ENCODE measurements at places on chromosomes 1 and 21. TPM values are rescaled to one million over a fixed set of nuclear protein-coding genes. Genes with fewer than 3 reads are reported as not detected.

- peaks cover 20% of the 10 kb centered on the region for H3K27me3 ChIP-seq
- no peak overlapping the region for H3K4me3 ChIP-seq
- no peaks in the 10 kb centered on the region for H3K4me1 ChIP-seq
- no peak overlapping the region for H3K27ac ChIP-seq
- no peaks in the 10 kb centered on the region for H3K36me3 ChIP-seq
Observed at GRCh38 chr1:166031932-166032571, 134.7 kb downstream of the FAM78B start.

GRCh38 chr21:26112127-26112742 lies 58.3 kb downstream of the APP start:
- peaks cover 3% of the 10 kb centered on the region for H3K4me1 ChIP-seq
- no peak for DNase-seq
- H3K27me3 ChIP-seq: no peaks in the 10 kb centered on the region
- H3K4me3 ChIP-seq: no peak overlapping the region

Gene RGS13
- polyA plus RNA-seq: 0.07 TPM

DNA sequence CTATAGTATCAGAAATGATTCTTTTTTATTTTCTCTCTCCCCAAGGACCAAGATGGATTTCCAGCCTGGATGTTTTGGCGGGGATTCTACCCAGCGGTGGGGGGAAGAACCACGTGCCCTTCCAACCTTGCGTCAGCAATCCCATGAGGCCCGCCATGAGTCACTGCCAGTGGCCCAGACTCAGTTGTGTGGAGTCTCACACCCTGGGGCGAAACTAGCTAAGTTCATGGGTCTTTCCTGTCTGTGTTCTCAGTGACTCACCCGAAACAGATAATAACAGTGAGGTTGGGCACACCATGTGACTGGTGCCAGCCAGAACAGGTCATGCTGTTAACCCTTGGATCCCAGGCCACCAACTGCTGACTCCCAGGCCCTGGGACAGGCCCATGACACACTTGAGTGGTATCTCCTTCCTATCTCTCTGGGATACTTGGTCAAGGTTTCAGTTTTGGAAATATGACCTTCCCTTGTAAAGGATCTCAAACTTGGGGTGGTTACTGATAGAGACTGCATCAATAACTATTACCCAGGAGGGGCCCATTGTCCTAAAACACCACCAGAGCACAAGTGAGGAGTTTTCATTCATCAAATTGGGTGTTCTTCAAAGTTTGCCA lies 98.0 kb upstream of the DUSP10 start:
- no peaks in the 10 kb centered on the region for H3K27me3 ChIP-seq
- no peaks in the 10 kb centered on the region for H3K36me3 ChIP-seq
- H3K27ac ChIP-seq: peak overlapping the region; percentile 69

DNA sequence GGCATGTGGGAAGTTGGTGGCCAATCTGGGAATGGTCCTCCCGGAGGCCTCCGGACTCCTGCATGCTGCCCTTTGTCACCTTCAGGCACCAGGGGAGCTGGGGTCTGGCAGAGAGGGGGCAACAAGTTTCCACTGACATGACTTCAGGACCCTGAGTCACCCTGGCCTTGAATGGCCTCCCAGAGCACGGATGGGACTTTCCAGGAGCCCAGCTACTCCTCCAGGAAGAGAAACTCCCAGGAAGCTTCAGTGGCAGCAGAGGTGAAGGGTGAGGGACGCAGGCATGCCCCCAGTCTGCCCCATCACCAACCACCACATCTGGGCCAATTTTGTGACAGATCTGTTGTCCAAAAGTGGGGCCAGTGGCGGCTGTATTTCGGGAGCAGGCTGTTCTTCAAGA lies 55.9 kb upstream of the WASF2 start:
- no peak overlapping the region for H3K4me3 ChIP-seq
- H3K27ac ChIP-seq: no peak overlapping the region
- DNase-seq: no peak
- H3K4me1 ChIP-seq: no peaks in the 10 kb centered on the region

Gene ATP1A2
- polyA plus RNA-seq: not detected

Gene TUT4
- 35.7 TPM for polyA plus RNA-seq

DNA sequence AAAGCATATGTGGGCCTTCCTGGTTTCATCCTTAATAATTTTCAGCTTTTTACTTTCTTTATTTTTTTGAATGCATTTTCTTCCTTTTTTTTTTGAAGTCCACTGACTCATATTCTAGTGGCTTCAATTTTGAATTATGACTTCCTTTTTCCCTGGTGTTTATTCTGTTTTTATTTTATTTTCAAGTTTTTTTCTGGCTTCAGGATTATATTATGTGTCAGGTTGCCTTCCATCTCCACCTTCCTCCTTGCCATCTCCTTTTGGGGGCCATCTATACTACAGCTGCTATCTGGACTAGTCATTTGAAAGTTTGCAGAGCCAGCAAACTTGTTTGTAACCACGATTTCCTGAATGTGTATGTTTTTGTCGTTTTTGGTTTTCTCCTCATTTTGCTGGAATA lies 117.6 kb downstream of the LEPR start:
- no peaks in the 10 kb centered on the region for H3K4me1 ChIP-seq
- H3K27me3 ChIP-seq: no peaks in the 10 kb centered on the region
- no peak overlapping the region for H3K4me3 ChIP-seq

DNA sequence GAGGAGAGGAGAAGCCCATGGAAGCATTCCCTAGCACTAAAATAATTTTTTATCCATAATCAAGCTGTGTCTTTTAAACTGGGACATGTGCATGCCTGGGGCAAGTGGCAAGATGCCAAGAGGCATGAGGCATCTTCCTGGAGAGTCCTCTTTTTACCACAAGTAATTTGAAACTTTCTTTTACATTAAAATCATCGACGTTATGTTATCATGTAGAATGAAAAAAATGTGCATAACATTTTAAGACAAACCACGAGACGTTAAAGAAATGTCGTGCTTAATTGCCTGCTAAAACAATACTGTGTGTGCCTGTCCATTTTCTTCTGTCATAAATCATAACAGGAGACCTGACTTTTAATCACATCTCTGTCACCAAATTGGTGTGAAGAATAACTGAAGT lies 1.5 kb downstream of the STYXL2 start:
- no peak for DNase-seq
- H3K27ac ChIP-seq: no peak overlapping the region
- H3K4me1 ChIP-seq: peaks cover 12% of the 10 kb centered on the region
- peaks cover 11% of the 10 kb centered on the region for H3K27me3 ChIP-seq
- peaks cover 7% of the 10 kb centered on the region for H3K36me3 ChIP-seq
- H3K4me3 ChIP-seq: no peak overlapping the region

DNA sequence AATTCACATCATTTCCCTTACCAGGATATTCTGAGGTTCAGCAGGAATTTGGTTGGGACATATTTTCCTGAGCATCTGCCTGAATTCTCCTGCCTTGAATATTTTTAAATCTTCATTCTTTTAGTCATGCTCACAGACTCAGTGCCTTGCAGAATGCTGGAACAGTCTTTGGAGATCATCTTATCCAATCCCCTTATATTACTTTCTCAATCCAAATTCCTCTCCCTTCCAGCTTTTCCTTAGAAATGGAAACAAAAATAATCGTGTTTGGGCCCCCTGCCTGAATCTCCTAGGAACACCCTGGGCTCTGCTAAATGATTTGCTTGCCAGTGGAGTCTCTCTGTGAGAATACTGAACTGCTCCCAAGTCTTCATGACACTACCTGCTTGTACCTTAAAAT lies 38.4 kb downstream of the LHX8 start:
- H3K4me1 ChIP-seq: no peaks in the 10 kb centered on the region
- H3K27ac ChIP-seq: no peak overlapping the region
- H3K4me3 ChIP-seq: no peak overlapping the region
- no peaks in the 10 kb centered on the region for H3K27me3 ChIP-seq

DNA sequence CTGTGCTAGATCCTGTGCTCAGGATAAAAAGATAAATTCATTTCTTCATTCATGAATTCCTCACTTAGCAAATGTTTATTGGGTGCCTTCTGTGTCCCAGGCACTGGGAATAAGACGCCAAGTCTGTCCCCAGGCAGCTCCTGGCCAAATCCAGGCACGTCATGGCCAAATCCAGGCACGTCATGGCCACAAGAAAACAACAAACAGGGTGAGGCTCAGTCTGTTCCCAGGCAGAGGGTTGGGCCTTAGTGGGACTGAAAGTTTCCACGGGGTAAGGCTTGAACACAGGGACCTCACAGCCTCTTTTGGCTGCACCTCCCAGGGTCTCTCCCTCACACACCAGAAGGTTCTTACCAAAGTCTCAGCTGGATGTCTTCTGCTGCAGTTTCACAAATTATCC lies 95.7 kb downstream of the PAX7 start:
- H3K4me1 ChIP-seq: no peaks in the 10 kb centered on the region
- H3K36me3 ChIP-seq: no peaks in the 10 kb centered on the region
- H3K4me3 ChIP-seq: no peak overlapping the region
- no peak overlapping the region for H3K27ac ChIP-seq

DNA sequence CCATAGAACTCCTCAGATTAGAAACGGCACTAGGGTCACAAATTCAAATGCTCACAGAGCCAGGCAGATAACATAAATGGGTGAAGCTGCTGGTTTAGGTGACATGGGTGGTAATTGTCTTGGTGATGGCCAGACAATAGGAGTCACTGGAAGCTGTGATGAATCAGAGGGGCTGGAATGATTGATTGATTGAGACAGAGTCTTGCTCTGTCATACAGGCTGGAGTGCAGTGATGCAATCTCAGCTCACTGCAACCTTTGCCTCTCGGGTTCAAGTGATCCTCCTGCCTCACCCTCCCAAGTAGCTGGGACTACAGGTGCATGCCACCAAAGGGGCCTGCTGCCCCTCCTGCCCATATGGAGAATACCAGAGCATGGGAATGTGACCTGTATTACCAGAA lies 63.0 kb downstream of the HIVEP3 start:
- H3K36me3 ChIP-seq: peaks cover 10% of the 10 kb centered on the region
- H3K27ac ChIP-seq: no peak overlapping the region
- H3K4me3 ChIP-seq: no peak overlapping the region
- no peaks in the 10 kb centered on the region for H3K27me3 ChIP-seq
- H3K4me1 ChIP-seq: peaks cover 19% of the 10 kb centered on the region
- no peak for DNase-seq

GRCh38 chr1:158285756-158286241 lies 3.9 kb upstream of the CD1C start:
- peaks cover 13% of the 10 kb centered on the region for H3K36me3 ChIP-seq
- H3K4me1 ChIP-seq: peaks cover 64% of the 10 kb centered on the region
- no peaks in the 10 kb centered on the region for H3K27me3 ChIP-seq
- H3K27ac ChIP-seq: peak overlapping the region; percentile 97
- DNase-seq: peak; percentile 88

DNA sequence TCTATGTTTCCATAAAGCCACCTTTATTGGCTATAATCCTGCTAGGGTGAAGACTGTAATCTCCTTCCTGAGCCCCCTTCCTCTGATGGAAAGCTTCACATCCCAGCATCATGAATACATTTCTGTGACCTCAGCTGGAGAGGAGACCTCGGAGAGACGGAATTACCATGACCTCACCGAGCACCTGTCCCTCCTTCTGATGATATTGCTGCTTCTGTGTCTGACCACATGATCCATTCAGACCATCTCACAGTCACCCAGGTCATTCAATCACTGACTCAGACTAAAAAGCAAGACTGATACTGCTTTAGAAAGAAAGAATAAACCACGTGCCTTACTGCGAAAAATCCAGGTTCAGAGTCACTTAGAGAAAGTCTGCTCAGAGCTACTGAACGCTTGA lies 8.8 kb downstream of the KCND3 start:
- H3K4me1 ChIP-seq: no peaks in the 10 kb centered on the region
- peaks cover 65% of the 10 kb centered on the region for H3K27me3 ChIP-seq
- H3K4me3 ChIP-seq: no peak overlapping the region
- no peak overlapping the region for H3K27ac ChIP-seq
- no peaks in the 10 kb centered on the region for H3K36me3 ChIP-seq

- no peaks in the 10 kb centered on the region for H3K27me3 ChIP-seq
- no peak overlapping the region for H3K4me3 ChIP-seq
- peaks cover 9% of the 10 kb centered on the region for H3K36me3 ChIP-seq
- no peak for DNase-seq
Observed at GRCh38 chr1:174448974-174449373, 1.2 kb downstream of the GPR52 start.

Gene FCRL1
- 461 TPM for polyA plus RNA-seq

- no peak for DNase-seq
- H3K4me3 ChIP-seq: no peak overlapping the region
- H3K27ac ChIP-seq: no peak overlapping the region
- H3K4me1 ChIP-seq: no peaks in the 10 kb centered on the region
- no peaks in the 10 kb centered on the region for H3K27me3 ChIP-seq
Observed at GRCh38 chr1:39452540-39452939, 38.9 kb upstream of the BMP8A start.

DNA sequence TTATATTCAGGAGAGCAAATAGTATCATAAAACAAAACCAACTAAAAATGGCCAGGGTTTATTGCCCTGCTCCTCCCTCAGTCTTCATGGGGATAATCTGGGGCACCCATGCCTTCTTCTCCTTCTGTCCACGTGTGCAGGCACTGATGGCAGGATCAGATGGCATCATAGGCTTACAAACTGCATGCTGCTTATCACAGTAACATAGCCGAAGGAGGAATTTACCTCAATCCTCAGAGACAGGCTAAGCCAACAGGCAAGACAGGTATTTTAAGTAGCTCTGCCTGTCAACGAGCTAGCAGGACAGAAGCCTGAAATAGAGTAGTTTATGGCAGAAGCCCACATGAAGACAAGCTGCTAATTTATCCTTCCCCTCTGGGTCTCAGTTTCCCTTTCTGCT lies 9.4 kb downstream of the LAMB3 start:
- H3K27me3 ChIP-seq: peaks cover 21% of the 10 kb centered on the region
- H3K36me3 ChIP-seq: no peaks in the 10 kb centered on the region
- H3K4me3 ChIP-seq: no peak overlapping the region
- H3K27ac ChIP-seq: no peak overlapping the region
- no peak for DNase-seq
- H3K4me1 ChIP-seq: no peaks in the 10 kb centered on the region

GRCh38 chr1:70264839-70265238 lies 43.7 kb downstream of the SRSF11 start:
- peaks cover 26% of the 10 kb centered on the region for H3K36me3 ChIP-seq
- H3K4me3 ChIP-seq: no peak overlapping the region
- H3K4me1 ChIP-seq: no peaks in the 10 kb centered on the region
- H3K27ac ChIP-seq: no peak overlapping the region
- H3K27me3 ChIP-seq: no peaks in the 10 kb centered on the region
- no peak for DNase-seq

GRCh38 chr1:35936838-35937237 lies 5.9 kb downstream of the AGO3 start:
- no peaks in the 10 kb centered on the region for H3K36me3 ChIP-seq
- no peak overlapping the region for H3K4me3 ChIP-seq
- peaks cover 21% of the 10 kb centered on the region for H3K4me1 ChIP-seq

Gene GSTM3
- polyA plus RNA-seq: 1.7 TPM

GRCh38 chr1:31689854-31690253 lies 14.0 kb downstream of the COL16A1 start:
- peaks cover 3% of the 10 kb centered on the region for H3K4me1 ChIP-seq
- no peak for DNase-seq
- H3K27me3 ChIP-seq: peaks cover 6% of the 10 kb centered on the region

Data from naive B cell (primary cell).